ENCODE measurements at places on chromosomes 13 and 19.
A peak's percentile ranks its signal among the peaks of the same experiment; 100 is the strongest.

DNA sequence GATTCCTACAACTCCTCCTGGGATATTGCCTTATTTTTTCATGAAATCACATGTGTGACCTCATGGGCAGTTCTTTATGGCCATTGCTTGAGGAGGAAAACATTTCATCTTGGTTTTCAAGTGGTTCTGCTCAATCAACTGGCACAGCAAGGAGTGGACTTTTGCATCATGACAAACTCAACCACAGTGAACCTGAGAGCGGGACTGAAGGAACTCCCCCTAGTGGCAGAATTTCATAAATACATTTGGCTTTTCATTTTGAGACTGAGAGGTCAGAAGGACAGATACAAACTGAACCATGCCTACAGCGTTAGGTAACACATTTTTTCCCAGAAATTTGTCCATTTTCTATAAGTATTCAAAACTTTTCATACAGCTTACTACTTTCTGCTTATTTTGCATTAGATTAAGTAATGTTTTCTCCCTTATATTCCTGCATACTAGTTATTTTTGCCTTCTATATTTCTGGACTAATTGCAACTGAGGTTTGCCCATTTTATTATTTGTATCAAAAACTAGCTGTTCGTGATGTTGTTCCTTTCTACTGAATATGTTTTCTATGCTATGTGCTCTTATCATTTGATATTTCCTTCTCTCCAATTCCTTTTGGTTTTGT, 13.4 kb upstream of the SIGLEC12 start:
- DNase-seq = no peak

GRCh38 chr19:53786744-53787143, 37.4 kb downstream of the NLRP12 start:
- no peak for DNase-seq

GRCh38 chr13:108940121-108940520, 310.7 kb downstream of the MYO16 start:
- no peak for DNase-seq

DNA sequence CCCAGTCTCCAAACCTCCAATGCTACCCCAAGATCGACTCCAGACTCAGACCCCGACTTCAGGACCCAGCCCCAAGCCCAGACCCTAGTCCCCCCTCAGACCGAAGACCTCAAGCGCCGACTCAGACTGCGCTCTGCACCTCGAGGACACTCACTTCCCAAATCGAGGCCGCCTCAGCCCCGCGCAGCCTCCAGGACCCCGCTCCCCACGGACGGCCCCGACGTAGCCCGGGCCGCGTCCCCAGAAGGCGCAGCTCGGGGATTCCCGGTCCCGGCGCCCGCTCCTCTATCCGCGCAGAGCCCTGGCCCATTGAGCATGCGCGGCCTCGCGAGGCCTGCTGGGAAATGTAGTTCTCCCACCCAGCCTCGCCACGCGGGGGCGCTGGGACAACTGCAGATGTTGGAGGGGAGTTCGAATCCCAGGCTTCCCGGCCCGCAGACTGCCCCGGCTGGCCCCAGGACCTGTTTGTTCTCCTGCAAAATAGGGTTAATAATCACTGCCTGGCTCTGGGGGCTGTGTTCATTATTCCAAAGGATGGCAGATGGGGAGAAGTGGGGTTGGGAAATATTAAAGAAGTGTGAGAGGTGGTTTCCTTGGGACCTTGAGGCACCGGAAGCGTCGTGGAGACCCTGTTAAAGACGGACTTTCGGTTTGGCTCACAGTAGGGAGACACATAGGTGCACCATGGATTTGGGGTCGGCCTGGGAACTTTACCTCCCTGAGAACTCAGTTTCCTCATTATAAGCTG, at the start of gene APBA3:
Gene APBA3 (minus strand): TSS at position 311 of the 748 bp plus-strand sequence. CDS start 1,428 bp downstream, outside the sequence.
- DNase-seq = peak; percentile 89

DNA sequence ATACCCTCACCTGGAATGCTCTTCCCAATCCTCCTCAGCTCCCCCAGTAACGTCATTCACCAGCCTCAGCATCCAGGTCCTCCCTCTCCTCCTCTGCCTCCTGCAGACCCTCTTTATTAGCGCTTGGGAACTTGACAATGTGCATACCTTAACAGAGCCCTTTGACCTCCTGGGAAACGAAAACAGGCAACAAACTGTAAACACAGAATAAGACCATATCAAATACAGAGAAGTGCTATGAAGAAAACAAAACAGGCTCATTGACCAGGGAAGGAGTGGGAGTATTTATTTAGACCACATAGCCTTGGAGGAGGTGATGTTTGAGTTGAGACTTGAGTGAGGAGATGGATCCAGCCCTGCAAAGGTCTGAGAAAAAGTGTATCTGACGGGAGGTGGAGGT, 107.9 kb upstream of the SLC7A1 start:
- no peak for DNase-seq

GRCh38 chr13:48159826-48160225, 64.9 kb upstream of the MED4 start:
- no peak for DNase-seq

GRCh38 chr13:94345374-94346195, 133.9 kb downstream of the DCT start:
- DNase-seq = no peak

- no peak for DNase-seq
Observed at GRCh38 chr19:35206855-35207254, 21.7 kb downstream of the FAM187B start.

DNA sequence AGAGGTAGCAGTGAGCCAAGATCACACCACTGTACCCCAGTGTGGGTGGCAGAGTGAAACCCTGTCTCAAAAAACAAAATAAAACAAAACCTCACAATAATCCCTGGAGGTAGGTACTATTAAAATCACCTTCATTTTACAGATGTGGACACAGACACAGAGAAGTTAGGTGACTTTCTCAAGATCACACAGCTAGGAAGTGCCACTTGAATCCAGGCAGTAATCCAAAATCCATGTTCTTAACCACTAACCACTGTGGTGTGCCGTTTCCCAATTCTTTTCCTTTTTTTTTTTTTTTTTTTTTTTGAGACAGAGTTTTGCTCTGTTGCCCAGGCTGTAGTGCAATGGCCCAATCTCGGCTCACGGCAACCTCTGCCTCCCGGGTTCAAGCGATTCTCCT, 9.0 kb downstream of the PPP1R14A start:
- no peak for DNase-seq

GRCh38 chr13:20069956-20070355, 90.9 kb downstream of the GJA3 start:
- no peak for DNase-seq

DNA sequence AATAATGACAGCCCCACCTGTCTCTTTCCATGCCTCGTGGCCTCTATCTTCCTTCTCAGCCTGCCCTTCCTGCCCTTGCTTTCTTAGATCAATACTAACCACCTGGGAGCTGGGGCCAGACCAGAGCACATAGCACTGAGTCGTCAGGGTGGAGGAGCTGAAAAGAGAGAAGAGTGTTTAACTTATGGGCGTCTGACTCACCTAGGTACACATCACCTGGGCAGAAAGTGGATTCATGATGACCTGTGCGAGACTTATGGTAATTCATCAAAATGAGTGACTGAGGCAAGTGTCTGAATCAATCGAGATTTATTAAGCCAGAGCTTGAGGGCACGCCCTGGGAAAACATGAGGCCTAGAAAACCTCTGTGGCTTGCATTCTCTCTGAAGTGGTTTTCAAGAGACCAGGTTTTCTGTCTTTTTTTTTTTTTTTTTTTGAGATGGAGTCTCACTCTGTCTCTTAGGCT, 19.2 kb downstream of the CEACAM6 start:
- DNase-seq = no peak

DNA sequence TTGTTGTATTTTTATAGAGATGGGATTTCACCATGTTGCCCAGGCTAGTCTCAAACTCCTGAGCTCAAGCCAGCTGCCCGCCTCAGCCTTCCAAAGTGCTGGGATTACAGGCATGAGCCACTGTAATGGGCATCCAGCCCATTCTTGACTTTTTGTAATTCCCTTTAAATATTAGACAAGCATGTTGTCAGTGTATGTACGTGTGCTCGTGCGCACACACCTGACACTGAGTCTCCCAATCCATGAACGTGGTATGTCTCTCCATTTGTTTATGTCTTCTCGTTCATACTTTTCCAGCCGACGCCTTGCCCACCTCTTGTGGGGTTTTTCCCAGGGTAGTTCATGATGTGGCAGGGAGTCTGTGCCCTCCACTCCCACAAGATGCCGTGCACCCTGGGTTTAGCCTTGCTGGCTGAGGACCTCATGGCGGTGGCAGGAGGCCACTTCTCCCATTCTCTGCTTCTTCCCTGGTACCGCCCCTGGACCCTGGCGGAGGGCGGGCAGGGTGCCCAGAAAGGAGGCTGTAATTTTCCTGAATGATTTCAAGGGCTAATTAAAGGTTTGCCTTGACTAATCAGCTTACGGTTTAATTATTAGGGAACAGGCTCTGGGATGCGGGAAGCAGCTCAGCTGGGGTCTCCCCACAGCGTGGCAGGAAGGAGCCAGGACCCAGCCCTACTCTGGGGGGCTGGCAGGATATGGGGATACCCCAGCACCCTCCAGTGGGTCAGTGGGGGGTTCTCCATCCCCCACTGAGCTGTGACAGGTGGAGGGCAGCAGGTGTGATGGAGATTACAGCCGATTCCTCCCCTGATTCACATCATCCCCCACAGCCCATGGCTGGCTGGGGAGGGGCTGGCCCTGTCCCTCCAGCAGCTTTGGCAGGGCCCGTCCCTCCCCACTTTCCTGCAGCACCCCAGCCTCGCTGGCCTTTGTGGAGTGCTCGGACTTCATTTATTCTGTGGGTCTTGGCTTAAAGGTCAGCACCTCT, 12.9 kb downstream of the PAK4 start:
- DNase-seq = no peak

GRCh38 chr19:49355909-49356353, 6.3 kb downstream of the TEAD2 start:
- no peak for DNase-seq

GRCh38 chr13:42181381-42181953, 90.5 kb upstream of the AKAP11 start:
- no peak for DNase-seq

DNA sequence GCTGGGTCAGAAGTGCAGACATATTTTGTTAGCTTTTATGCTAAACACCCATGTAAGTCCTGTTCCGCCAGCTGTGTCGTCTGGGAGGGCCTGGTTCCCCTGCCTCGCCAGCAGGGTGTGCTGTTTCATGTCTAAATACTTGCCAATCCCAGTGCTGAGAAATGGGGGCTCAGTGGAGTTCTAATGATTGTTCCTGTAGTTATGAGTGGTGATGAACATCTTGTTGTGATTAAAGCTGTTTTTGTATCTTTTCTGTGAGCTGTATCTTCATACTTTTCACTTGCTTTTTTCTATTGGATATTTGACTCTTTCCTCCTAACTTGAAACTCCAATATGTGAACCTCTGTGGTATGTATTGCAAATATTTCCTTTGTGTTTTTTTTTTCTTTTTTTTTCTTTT, 32.7 kb downstream of the KDM4B start:
- DNase-seq = no peak

- DNase-seq = no peak
Observed at GRCh38 chr19:45200568-45200967, 22.0 kb downstream of the BLOC1S3 start.

Measured in activated CD4-positive, CD25-positive, alpha-beta regulatory T cell (primary cell).